ENCODE measurements at places on chromosomes 6 and 20.

- DNase-seq: no peak
These were observed 13.7 kb downstream of the TRAF3IP2 start for GRCh38 chr6:111591901-111592461.

DNA sequence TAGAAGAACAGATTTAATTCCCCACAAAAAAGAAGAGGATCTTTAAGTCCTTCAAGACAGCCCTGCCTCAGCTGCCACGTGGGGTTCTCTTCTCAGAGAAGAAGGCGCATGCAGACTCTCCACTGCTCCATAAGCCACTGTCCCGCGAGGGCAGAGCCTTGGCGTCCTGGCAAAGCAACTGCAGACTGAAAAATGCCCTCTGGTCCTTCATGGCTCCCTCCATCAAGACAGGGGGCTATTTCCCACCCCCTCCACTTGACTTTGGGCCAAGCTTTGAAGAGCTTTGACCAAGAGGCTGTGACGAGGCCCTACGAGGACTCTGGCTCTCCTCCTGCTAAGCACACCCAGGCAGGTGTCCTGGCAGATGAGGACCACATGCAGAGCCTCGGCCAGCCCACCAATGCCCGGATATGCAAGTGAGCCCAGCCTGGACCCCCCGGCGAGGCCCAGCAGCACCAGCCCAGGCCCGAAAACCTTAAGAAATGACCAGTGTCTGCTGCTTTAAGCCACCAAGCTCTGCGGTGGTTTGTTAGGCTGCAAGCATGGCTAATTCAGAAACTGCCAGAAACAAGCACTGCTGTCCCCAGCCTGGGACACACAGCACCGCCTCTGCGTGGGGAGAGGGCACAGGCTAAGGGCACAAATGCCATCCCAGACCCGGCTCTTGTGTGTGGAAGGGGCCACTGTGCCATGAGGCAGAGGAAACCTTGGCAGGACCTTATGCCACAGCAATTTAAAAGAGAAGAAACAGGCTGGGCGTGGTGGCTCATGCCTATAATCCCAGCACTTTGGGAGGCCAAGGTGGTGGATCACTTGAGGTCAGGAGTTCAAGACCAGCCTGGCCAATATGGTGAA lies 16.1 kb downstream of the GMEB2 start:
- no peak for DNase-seq

GRCh38 chr6:111688331-111688730 lies 82.7 kb upstream of the TRAF3IP2 start:
- no peak for DNase-seq

GRCh38 chr20:10902174-10902573 lies 228.4 kb upstream of the JAG1 start:
- no peak for DNase-seq

DNA sequence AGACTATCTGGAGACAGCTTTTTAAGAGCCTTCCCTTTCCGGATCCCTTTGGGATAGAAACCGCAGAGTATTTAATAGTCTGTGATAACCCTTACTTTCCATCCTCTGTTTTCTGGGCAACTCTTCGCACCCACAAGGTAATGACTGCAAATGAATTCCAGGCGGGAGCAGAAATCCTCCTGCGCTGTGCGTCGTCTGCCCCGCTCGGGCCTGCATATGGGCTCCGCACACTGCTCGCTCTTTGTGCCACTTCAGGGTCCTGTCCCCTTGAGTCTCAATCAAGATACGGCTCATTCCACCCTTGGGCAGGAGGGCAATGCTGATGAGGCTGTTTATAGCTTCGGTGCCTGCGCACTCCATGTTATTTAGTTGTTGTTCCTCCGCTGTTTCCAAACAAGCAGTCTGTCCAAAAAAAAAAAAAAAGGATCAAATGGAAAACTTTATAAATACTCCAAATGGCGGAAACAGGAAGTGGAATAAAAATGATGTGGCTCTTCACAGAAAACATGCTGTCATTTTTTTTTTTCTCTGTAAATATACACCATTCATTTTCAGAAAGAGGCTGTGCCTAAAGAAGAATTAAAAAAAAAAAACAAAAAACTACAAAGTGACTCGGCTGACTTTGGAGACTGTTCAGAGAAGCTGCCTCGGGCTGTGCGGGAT lies 169.6 kb upstream of the GMDS start:
- DNase-seq: no peak

Data from NCI-H526 treated with DMSO at 0.1 percent for 48 hours (cell line).